ENCODE measurements at places on chromosomes 13 and 19.
A peak's percentile ranks its signal among the peaks of the same experiment; 100 is the strongest.

- peak; percentile 90 for DNase-seq
Observed at GRCh38 chr19:6125571-6125989, 9.9 kb upstream of the ACSBG2 start.

- no peak for DNase-seq
Observed at GRCh38 chr13:97715763-97716162, 237.7 kb upstream of the IPO5 start.

- DNase-seq: peak; percentile 63
Observed at GRCh38 chr13:75818179-75818967, 182.2 kb downstream of the LMO7 start.

DNA sequence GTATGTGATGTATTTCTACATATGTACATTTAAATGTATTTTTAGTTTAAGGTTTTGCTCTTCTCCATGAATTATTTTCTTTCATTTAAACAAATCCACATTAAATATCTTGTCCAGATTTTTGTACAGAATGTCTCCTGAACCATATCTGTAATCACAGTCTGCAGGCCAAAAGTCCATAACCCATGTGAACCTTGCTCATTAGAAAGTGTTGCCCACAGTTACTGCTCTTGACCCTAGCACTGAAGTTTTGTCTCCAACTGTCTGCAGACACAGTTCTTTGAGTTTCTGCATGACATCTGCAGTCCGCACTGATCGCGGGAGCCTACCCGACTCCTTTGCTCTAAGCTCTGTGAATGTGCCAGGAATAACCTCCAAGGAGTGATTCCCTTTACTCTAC lies 626.2 kb upstream of the SLC10A2 start:
- no peak for DNase-seq

GRCh38 chr19:54271106-54271505 lies 9.8 kb downstream of the LILRB2 start:
- no peak for DNase-seq

DNA sequence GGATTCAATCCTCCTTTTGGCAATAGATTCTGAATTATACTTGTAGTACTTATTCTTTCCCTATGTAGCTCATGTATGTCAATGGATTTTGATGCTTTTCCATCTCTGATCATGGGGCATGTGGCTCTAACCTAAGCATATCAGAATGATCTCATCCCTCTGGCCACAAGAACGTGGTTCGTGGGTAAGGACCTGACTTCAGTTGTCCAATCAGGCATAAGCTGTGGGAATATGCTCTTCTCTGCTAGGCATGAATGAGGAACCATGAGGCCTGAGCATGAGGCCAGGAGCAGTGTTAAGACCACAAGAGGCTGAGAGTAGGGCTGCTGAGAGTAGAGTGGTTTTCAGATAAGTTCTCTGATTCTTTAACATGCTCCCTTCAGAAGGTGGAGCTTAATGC lies 292.4 kb upstream of the TSHZ3 start:
- no peak for DNase-seq

- no peak for DNase-seq
Observed at GRCh38 chr13:73075546-73075945, 16.7 kb downstream of the KLF5 start.

DNA sequence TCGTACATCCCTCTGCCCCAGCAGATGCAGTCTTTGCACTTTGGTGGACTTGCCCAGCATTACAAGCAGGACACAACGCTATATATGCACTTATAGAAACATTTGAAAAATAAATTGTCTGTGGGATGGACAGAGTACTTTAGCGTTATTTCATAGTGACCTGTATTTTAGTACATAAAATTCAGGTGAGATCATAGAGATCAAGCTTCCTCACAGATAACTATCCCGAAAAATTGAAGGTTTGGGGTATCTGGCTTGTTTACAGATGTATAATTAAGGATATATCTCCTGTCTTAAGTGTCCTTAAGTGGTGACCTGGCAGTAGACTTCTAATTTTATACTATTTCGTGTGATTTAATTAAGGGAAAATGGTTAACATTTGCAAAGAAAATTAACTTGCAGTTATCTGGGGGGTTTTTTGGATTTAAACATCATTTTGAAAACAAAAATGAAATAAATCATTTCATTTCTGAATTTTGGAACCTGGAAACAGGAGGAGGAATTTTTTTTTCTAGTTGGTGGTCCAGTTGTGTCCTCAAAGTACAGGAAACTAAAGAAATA lies 977 bp upstream of the MAB21L1 start:
- DNase-seq: peak; percentile 2

DNA sequence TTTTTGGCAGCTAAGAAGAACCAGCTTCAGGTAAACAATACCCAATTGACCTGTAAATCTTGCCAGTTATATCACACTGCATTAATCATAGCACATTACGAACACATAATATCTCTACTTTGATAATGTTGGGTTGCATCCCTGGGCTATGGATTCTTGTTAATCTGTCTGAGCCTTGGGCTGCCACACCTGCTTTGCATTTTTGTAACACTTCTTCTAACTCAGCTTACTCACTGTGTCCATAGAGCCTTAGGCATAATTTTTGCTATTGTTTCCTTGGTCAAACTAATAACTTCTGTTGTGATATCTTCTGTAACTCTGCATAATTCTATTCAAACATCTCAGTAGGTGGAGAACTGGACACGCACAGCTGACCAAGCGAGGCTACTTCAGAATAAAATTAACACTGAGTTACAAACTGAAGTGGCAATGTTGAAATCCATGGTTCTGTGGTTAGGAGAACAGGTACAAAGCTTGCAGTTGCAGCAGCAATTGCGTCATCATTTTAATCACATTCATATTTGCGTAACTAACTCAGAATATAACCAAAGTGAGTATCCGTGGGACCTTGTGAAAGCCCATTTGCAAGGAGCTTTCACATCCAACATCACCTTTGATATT lies 6.4 kb downstream of the ZNF350 start:
- no peak for DNase-seq

GRCh38 chr13:75749407-75749806 lies 113.3 kb downstream of the LMO7 start:
- peak; percentile 74 for DNase-seq

GRCh38 chr19:30361721-30362120 lies 10.5 kb upstream of the ZNF536 start:
- DNase-seq: no peak

DNA sequence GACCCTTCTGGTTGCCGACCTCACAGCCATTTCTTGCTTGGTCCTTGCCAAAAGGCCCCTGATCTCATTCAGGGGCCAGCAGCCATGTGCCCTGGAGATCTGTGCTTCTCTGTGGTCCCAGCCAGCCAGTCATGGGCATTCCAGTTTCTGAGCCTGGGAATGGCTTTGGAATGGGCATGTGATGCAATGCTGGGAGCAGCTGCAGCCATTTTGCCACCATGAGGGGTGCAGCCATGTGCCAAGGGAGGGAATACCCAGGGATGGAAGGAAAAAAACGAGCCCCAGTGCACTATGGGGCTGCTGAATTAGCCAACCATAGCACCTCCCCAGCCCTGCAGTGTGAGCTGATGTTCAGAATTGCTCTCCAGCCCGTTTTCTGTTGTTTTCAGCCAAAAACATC lies 26.3 kb downstream of the F2RL3 start:
- DNase-seq: no peak

GRCh38 chr13:99004978-99005377 lies 27.1 kb upstream of the DOCK9 start:
- DNase-seq: peak; percentile 21

DNA sequence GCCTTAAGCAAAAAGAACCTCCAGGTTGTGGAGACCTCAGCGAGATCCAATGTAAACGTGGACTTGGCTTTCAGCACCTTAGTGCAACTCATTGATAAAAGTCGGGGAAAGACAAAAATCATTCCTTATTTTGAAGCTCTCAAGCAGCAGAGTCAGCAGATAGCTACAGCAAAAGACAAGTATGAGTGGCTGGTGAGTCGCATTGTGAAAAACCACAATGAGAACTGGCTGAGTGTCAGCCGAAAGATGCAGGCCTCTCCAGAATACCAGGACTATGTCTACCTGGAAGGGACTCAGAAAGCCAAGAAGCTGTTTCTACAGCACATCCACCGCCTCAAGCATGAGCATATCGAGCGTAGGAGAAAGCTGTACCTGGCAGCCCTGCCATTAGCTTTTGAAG lies 58.5 kb downstream of the ARHGAP35 start:
- no peak for DNase-seq

DNA sequence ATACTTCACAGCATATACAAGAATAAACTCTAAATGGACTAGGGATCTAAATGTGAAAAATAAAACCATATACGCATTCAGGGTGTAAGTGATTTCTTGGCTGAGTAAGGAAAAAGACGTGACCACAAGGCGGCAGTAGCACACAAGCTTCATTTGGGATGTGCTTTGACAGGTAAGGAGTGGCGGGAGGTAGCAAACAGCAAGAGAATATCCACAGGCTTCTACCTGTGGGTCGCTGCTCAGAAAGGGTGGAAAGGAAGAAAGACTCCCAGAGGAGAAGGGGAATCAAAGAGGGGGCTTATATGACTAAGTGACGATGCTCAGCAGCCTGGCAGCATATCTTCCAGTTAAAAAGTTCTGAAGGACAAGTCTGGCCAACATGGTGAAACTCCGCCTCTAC lies 2.5 kb upstream of the ZNF121 start:
- peak; percentile 75 for DNase-seq

- no peak for DNase-seq
Observed at GRCh38 chr19:56476093-56476492, 1.1 kb downstream of the ZNF667 start.

GRCh38 chr19:58439576-58440554 lies at the start of gene ZNF132:
TSS of gene ZNF132 (minus strand) at chr19:58440153. CDS start at chr19:58439821, 332 bp downstream.
- DNase-seq: no peak

- no peak for DNase-seq
Observed at GRCh38 chr13:64413529-64413928, 2816.6 kb downstream of the PCDH9 start.

DNA sequence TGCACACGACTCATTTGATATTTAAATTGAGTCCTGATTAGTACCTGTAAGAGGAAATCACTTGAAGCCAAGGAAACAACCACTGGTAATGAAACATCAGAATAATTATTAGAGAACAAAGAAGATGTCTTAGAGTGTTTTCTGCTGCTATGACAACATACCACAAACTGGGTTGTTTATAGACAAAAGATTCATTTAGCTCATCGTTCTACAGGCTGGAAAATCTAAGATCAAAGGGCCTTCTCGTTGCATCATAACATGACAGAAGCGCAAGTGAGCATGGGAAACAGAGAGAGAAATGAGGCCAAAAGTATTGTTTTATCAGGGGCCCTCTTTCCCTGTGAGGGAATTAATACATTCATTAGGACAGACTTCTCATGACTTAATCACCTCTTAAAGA lies 1024.0 kb upstream of the PCDH9 start:
- no peak for DNase-seq

- DNase-seq: peak; percentile 78
Observed at GRCh38 chr19:19490214-19490968, 25.0 kb downstream of the TSSK6 start.

- DNase-seq: peak; percentile 92
Observed at GRCh38 chr13:22061371-22061805, 390.5 kb downstream of the FGF9 start.

- no peak for DNase-seq
Observed at GRCh38 chr19:35315883-35316282, 13.1 kb upstream of the CD22 start.

DNA sequence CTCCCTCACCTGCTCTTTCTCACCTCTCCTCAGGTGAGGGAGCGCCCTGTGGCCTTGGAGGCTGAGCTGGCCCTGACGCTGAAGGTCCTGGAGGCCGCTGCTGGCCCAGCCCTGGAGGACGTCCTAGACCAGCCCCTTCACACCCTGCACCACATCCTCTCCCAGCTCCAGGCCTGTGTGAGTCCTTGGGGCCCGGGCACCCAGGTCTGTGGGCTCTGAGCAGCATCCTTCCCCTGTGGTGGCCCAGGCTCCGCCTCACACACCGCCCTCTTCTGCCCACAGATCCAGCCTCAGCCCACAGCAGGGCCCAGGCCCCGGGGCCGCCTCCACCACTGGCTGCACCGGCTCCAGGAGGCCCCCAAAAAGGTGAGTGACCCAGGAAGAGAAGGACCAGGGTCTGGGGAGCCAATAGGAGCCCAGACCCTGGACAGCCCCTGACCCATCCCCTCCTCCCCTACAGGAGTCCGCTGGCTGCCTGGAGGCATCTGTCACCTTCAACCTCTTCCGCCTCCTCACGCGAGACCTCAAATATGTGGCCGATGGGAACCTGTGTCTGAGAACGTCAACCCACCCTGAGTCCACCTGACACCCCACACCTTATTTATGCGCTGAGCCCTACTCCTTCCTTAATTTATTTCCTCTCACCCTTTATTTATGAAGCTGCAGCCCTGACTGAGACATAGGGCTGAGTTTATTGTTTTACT lies 1.9 kb downstream of the IFNL1 start:
- DNase-seq: no peak

DNA sequence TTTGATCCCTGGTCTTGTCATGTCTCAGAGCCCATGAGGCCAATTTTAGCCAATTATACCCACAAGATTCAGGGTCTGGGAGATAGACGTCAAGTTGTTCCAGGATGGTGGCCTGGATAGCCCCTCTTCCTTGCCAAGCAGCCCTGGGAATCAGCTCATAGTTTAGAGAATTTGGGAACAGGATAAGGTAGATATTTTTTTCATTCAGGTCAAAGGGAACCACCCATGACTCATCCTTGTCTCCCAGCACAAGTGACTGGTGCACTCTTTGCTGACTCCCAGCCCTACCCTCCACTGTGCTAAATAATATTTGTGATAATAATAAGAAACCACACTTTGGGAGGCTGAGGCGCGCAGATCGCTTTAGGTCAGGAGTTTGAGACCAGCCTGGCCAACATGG lies 17.1 kb upstream of the S1PR4 start:
- DNase-seq: no peak

DNA sequence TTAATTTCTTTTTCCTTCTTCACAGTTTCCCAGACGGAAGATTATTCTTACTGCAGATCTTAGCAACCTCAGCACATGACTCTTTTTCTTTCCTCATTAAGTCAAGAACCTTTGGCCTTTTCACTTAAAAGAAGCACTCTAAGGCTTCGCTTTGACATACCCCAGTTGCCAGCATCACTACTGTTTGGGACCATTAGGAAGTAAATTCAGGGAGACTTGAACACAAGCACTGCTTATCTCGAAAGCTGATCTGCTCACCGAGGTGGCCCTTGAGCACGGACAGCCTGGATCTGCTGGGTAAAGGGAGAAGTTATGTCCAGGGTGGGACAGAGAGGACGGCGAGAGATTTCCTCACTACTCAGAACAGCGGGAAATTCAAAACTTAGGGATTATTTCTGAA lies 151.4 kb upstream of the RNF113B start:
- DNase-seq: no peak

GRCh38 chr19:56905631-56906150 lies 65.2 kb upstream of the PEG3 start:
- DNase-seq: no peak

DNA sequence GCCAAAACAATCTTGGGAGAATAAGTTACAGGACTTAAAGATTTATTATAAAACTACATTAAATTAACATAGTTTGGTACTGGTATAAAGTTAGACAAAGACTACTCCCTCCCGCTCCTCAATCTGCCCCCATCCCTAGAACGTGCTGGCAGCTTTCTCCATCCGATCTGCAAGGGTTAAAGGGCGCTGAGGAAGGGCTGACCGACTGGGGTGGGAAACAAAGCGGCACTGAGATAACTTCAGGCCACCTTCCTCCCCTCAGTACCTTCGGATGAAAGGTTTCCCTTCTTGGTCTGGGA lies 790 bp upstream of the SUGT1 start:
- peak; percentile 86 for DNase-seq

Measured in NCI-H69 (cell line).